ENCODE measurements at places on chromosomes 13 and 19. TPM values are rescaled to one million over a fixed set of nuclear protein-coding genes. Genes with fewer than 3 reads are reported as not detected.

PALM3 gene
- total RNA-seq: 0.87 TPM

CXCL17 gene
- total RNA-seq: not detected

ERICH6B gene
- total RNA-seq: not detected

FPR1 gene
- 0.11 TPM for total RNA-seq

RYR1 gene
- total RNA-seq: 0.11 TPM

PSG11 gene
- total RNA-seq: not detected

IZUMO4 gene
- 2.1 TPM for total RNA-seq

NLRP5 gene
- total RNA-seq: not detected

ZNF627 gene
- 24.9 TPM for total RNA-seq

SIGLEC12 gene
- total RNA-seq: not detected

MIR17HG gene
- total RNA-seq: 12.3 TPM

HCST gene
- total RNA-seq: 0.22 TPM

MEF2B gene
- total RNA-seq: not detected

IRS2 gene
- total RNA-seq: 5.9 TPM

ZNF83 gene
- 66.4 TPM for total RNA-seq

CLEC17A gene
- not detected for total RNA-seq

DACH1 gene
- 0.37 TPM for total RNA-seq

MEDAG gene
- total RNA-seq: 1.1 TPM

LILRA1 gene
- not detected for total RNA-seq

IGLON5 gene
- total RNA-seq: not detected

CYP2A7 gene
- total RNA-seq: not detected

Measured in uterine smooth muscle cell (primary cell).